ENCODE measurements at places on chromosomes 2 and 18.

DNA sequence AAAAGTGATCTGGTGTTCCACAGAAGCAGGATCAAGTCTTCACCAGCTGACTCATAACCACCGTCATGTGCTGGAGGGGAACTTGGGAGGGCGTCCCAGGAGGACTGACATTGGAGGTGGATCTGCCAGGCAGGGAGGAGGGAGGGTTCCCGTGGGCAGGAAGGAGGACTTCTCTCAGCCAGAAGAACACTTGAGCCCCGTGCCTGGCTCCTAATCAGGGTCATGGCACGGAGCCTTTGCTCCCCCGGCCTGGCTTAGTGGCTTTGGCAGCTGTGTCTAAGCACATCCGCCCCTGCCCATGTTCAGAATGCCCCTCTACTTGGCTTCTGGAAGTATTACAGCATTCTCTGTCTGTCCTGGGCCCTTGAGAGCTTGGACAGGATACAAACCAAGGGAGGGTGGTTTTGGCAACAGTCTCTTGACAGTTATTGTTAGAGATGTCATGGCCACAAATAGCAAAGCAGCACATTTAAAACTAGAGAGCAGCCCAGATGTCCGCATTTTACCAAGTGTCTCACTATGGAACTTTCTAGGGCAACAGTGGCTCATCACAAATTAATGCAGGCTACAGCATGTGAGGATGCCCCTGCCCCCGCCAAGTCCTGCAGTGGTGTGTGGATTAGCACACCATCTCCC is 11.5 kb downstream of the PPP1R7 start:
- no peak for DNase-seq

DNA sequence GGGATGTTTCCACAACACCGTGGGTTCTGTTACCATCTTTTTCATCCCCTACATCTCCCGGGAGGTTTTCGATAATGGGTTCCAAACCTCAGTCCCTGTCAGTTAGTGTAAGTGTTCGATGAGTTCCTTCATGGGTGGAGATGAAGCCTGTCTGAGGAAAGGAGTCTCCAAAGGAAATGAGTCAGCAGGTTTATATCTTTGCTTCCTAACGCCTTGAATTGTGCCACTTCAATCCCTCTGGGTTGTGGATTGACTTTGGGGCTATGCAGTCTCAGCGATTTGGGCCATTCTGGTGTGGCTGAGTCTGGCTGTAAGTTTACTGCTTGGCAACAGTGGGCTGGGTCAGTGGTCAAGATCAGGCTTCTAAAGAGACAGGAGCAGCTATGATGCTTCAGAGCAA is 1.2 kb downstream of the SERPINB5 start:
- no peak for DNase-seq

DNA sequence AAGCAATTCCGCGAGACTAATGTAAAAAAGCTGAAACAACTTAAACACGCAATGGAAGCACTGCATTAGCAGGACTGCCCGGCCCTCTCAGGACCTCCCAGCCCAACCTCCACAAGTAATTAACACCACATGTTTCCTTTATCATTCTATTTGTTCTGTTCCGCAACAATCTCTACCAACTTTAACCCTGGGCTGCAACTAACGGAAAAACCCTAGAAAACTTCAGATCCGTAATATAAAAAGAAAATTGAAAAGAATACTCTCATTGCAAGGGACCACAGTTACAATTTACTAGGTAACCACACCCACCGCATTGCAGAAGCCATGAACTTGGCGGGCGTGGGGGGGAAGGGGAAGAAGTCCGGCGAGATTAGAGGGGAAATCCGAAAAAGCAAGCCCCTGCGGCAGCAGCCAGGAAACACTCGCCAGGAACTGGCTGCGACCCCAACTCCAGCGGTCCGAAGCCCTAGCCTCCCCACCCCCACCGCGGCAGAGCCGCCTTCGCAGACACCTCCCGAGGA is 1.2 kb downstream of the EPB41L3 start:
- DNase-seq, result no peak

DNA sequence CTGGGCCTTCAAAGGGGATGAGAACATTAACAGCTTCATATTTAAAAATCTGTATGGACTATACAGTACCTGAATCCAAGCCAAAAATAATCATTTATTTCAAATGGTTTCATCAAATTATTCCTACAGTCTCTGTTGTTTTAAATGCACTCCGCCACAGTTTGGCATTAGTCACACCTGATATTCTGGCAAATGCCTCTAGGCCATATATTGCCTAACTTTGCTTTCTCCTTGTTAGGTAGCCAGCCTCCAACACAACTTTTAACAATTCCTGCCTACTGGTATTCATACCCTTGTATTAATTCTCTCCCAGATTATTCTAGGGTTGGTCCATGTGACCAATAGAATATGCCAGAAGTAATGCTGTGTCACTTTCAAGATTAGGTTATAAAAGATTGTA is 146.6 kb upstream of the FANCL start:
- DNase-seq, result no peak

DNA sequence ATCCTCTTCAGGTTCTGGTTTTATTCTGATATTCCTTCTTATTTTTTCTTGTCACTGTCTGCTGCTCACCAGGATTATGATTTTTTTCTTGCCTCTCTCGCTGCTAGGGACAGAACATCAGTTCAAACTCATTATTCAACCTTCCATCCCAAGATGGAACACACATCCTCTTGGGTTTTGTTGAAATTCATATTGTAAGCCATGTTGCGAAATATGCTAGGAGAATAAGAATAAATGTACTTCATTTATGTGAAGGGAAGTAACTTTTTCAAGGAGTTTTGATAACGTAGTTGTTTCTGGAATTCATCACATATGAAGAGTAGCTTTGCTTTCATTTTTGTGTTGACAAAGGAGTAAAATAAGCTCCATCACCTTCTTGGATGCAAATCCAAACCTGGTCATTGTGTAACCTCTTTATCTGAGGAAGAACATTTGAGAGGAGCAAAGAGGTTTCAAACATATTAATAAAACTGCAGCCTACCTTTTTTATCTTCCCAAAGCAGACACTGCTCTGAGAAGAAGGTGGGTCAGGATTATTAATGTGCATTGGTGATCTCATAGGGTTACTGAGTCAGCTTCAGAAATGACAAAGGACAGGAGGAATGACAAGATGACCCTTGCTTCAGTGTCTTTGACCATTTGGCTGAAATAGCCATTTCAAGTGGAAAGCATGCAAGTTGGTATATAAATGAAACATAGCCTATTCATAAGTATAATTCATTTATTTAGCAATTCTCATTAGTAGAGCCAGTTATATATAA is 280.0 kb downstream of the GULP1 start:
- no peak for DNase-seq

DNA sequence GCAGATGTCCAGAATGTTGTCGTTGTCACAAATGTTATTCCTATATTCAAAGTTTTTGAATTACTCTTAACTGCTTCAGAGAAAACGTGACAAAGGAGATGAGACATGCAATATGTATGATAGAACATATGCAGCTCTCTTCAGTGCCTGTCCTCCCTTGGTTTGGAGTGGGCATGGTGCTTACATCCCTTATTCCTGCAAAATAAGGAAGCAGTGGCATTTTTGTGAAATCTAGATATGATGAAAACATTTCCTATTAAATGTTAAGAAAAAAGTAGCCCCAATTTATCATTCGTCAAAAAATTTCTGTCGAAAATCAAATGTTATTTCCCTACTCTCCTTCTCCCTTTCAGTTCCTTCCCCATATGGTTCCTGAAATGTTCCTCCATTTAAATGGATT is 457.5 kb upstream of the FANCL start:
- DNase-seq, result no peak

GRCh38 chr2:63992061-63992685 is 27.1 kb downstream of the VPS54 start:
- no peak for DNase-seq

DNA sequence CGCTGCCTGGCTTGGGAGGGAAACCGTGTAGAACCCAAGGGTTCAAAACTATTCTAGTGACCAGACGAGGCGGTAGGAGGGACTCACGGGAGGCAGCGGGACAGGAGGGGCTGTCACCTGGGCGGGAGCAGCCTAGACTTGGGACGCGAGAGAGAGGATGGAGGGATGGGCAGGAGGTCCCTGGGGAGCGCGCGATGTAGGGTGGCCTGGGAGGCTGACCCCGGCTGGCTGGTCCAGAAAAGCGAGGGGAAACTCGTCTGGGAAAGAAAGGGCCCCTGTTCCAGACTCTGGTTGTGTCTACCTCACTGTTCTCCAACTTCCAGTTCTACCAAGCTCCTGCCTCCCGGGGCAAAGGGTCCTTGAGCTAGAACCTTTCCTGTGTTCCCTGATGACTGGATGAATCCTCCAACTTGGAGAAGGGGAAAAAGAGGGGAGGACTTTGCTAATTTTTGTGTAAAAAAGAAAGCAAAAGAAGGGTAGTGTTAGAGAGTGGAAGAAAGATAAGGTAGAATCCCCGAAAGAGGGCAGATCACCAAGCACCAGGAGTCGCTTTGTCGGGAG is 1.4 kb downstream of the DOK6 start:
- peak; percentile 61 for DNase-seq

DNA sequence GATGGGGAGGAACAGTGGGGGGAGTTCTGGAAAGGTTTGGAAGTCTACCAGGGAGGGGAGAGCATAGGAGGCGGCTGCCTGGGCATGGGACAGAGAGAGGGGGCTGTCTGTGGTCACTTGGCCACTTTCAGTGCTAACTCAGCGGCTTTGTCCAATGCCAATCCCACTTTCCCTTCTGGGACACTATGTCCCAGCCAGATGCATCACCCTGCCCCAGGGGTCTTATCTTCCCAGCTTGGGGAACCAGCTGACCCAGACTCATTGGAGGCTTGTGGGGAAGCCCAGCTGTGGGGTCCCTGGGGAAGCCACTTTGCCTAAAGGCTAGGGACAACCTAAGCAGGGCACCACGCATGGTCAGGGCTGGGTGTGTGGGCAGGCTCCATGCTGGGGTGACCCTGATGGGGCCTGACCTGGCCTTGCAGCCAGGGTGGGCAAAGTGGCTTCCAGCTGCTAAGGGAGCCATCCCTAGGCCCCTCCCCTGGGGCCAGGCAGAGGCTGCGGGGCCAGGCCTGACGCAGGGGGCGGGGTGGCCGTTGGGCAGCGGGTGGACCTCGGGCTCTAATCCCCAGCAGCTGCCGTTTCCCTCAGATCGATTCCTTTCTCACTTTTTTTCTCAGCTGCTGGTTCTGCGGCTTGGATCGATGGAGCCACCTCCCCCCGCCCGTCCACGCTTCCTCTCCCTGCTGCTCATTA is 1.6 kb upstream of the ASIC4 start:
- no peak for DNase-seq

DNA sequence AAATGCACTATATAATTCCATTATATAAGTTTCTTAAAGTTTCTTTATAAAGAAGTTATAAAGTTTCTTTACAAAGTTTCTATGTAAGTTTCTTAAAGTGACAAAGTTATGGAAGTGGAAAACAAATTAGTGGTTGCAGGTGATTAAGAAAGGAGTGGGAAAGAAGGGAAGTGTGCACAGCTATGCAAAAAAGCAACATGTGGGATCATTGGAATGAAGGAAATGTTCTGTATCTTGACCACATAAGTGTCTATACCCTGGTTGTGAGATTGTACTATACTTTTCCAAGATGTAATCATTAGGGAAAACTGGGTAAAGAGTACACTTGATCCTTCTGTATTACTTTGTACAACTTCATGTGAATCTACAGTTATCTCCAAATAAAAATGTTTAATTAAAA is 1541.1 kb downstream of the LRP1B start:
- DNase-seq, result no peak

- DNase-seq, result no peak
These were observed 19.4 kb upstream of the ATP6V1B1 start for GRCh38 chr2:70916291-70916690.

GRCh38 chr2:6948677-6949351 is 31.6 kb downstream of the RNF144A start:
- DNase-seq, result no peak

- DNase-seq, result no peak
These were observed 99.6 kb downstream of the MAP3K20 start for GRCh38 chr2:173175222-173175621.
